ENCODE measurements at places on chromosomes 3 and 15.
A peak's percentile ranks its signal among the peaks of the same experiment; 100 is the strongest.

DNA sequence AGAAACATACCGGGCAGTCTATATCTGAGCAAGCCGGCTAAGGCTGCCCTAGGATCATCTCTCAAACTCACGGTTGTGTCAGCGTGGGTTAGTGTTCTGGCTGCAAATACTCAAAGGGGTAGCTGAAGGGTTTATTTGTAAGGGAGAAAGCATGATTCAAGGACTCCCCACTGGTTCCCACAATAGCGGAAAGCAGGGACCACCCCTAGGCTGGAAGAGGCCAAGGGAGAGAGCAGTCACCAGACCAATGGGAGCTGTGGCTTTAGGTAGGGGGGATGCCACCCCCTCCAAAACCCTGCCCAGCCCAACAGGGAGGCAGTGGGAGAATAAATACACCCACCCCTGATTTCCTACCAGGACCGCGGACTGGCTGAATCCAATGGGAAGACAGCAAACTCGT, 7.3 kb upstream of the LMCD1 start:
- no peak for DNase-seq

DNA sequence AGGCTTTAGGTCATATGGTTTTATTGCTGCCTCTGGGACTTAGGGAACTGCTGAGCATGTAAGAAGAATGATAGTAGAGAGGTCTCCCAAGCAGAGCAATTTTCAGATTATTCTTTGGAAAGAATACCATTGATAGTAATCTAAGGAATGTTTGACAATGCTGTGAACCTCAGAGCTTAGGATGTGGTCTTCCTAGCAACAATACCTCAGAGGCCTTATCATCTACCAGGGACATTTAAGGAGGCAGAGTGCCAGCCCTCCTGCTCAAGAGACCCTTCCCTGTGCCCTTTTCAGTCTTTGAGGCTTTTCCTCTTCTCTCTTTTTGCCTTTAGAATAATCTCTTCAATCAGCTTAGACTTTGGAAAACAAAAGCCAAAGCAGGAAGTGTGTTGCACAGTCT, 272.1 kb downstream of the OXSM start:
- DNase-seq: no peak

GRCh38 chr15:31458596-31459399, 132.2 kb downstream of the KLF13 start:
- peak; percentile 97 for DNase-seq

DNA sequence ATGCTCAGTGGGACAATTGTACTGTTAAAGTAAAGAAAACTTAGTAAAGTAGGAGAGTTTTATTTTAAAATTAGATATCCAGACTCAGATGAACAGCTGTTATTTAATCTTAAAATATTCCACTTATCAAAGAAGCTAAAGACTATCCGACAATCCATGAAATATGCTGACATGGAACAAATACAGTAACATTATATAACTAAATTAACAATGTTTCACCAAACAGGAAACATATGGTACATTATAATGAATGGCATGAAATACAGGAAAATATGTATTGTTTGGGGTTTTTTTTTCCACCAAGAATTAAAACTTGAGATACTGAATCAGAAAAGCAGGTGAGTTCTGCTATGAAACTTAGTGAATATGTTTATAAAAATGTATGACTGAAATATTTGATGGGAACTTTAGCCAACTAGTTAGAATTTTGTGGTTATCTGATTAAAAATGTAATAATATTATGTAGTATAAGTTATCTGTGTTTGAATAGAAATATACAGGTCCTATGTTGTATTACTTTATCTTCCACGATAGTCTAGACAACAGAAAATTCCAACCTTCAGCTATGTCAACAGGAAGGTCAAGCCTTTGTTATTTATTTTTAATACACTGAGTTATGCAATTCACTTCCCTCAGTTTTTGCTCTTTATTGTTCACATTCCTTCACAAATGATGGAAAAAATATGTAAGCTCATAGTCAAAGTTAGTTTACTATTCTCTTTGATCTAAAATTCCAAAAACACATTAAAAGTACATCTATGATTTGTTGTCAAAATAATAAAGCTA, 72.7 kb downstream of the UACA start:
- no peak for DNase-seq

- DNase-seq: no peak
Observed at GRCh38 chr15:68984586-68984985, 29.9 kb upstream of the NOX5 start.

- DNase-seq: no peak
Observed at GRCh38 chr3:120652281-120652680, 29.8 kb downstream of the HGD start.

DNA sequence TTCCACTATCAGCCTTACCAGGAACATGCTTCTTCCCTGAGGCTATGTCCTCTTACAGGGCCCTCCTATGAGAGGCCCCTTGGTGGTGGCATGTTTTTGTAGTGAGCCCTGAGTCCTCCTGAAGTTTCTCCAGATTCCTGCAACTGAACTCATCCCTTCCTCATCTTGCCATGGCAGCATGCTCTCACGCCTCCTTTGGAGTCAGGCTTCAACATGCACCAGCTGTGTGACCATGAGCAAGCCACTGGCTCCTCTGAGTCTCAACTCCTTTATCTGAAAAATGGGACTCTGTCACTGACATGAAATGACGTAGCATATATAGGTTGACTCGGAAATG, 216.3 kb upstream of the TLE3 start:
- DNase-seq: no peak

GRCh38 chr3:151011427-151011826, 38.9 kb upstream of the CLRN1 start:
- DNase-seq: peak; percentile 92

DNA sequence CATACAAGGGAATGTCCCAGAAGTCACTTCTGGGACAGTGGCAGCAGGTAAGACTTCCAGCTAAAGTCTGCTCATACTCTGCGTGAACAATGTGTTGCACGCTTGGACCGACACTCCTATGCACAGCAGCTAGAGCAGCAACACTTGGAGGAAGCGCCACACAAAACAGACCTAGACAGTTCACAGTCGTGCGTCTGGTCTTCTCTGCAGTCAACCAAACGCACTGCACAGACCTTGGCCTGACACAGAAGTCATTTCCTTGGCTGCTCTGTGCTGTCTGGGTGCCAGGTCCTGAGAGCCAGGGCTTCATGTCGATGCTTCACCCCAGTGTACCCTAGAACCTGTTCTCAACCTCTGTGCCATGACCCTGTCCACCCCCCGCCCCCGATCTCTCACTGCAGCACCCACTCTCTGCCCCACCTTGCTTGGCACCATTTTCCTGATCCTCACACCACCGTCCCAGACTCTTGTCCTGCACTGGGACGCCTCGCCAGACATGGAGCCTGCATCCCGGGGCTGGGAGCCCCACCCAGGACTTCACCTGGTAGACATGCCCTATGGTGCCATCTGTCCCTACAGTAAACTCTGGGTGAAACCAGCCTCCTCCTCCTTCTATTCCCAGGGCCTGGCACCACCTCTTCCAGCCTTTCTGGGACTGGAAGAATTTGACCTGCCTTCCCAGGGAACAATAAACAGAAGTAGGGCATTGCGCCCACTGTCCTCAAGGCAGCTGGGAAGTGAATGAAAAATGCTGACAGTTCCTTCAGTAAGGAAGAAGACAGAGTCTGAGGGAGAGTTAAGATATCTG, 3.1 kb downstream of the ATP10A start:
- no peak for DNase-seq
